ENCODE measurements at places on chromosomes 11 and 22. TPM values are rescaled to one million over a fixed set of nuclear protein-coding genes. Genes with fewer than 3 reads are reported as not detected.

GRCh38 chr22:32932176-32932575 lies 126.0 kb downstream of the SYN3 start:
- no peak overlapping the region for H3K27ac ChIP-seq
- H3K4me3 ChIP-seq: no peak overlapping the region
- no peaks in the 10 kb centered on the region for H3K27me3 ChIP-seq
- no peaks in the 10 kb centered on the region for H3K4me1 ChIP-seq
- H3K36me3 ChIP-seq: no peaks in the 10 kb centered on the region

CAPN5 gene
- total RNA-seq: 20.8 TPM

APOA1 gene
- total RNA-seq: not detected

GRCh38 chr11:60184824-60185511 lies 2.1 kb upstream of the MS4A6A start:
- no peaks in the 10 kb centered on the region for H3K27me3 ChIP-seq
- H3K4me1 ChIP-seq: peaks cover 4% of the 10 kb centered on the region
- H3K4me3 ChIP-seq: no peak overlapping the region

- H3K4me3 ChIP-seq: no peak overlapping the region
- H3K36me3 ChIP-seq: peaks cover 26% of the 10 kb centered on the region
- peak overlapping the region; percentile 58 for H3K27ac ChIP-seq
- H3K4me1 ChIP-seq: peaks cover 98% of the 10 kb centered on the region
- H3K27me3 ChIP-seq: no peaks in the 10 kb centered on the region
These were observed 42.9 kb downstream of the IRAG1 start for GRCh38 chr11:10650630-10651029.

- H3K27me3 ChIP-seq: no peaks in the 10 kb centered on the region
- H3K4me1 ChIP-seq: peaks cover 7% of the 10 kb centered on the region
- no peak for DNase-seq
- H3K36me3 ChIP-seq: peaks cover 3% of the 10 kb centered on the region
- no peak overlapping the region for H3K27ac ChIP-seq
- H3K4me3 ChIP-seq: no peak overlapping the region
These were observed 35.5 kb downstream of the C2CD3 start for GRCh38 chr11:74135127-74135840.

Data from thoracic aorta (tissue), 2 donors.